Nasal cavity respiratory epithelium epithelial cell of viscerocranial mucosa (primary cell): ENCODE measurements at places on chromosomes 16 and 17. TPM values are rescaled to one million over a fixed set of nuclear protein-coding genes. Genes with fewer than 3 reads are reported as not detected.

The GPR179 gene
- under 0.01 and 0.14 TPM in 2 replicates for total RNA-seq

The PHAF1 gene
- 16.1 and 30.3 TPM in 2 replicates for total RNA-seq

The OR1E1 gene
- total RNA-seq = not detected in 2 replicates

The TSPOAP1 gene
- total RNA-seq = under 0.01 and 0.93 TPM in 2 replicates

The GLP2R gene
- total RNA-seq = 0.14 TPM in 1 of 2 replicates, not detected in the other

The CYBC1 gene
- total RNA-seq = 37.6 and 54.3 TPM in 2 replicates

The TBC1D26 gene
- total RNA-seq = under 0.01 and 0.21 TPM in 2 replicates

The ABCA8 gene
- total RNA-seq = 0.21 TPM in 1 of 2 replicates, not detected in the other

The MIEF2 gene
- 13.8 and 16.1 TPM in 2 replicates for total RNA-seq

The HAGHL gene
- 18.4 and 24.3 TPM in 2 replicates for total RNA-seq

The ACE gene
- under 0.01 and 0.36 TPM in 2 replicates for total RNA-seq

The NPB gene
- under 0.01 and 0.21 TPM in 2 replicates for total RNA-seq

The SMYD4 gene
- total RNA-seq = 8.5 and 11.2 TPM in 2 replicates

The CHRNE gene
- 0.21 TPM in 1 of 2 replicates, not detected in the other for total RNA-seq

The CNTNAP4 gene
- total RNA-seq = under 0.01 TPM in 1 of 2 replicates, not detected in the other

The DRG2 gene
- total RNA-seq = 21.2 and 30.5 TPM in 2 replicates

The FAM171A2 gene
- total RNA-seq = 0.34 and 1.4 TPM in 2 replicates

The C16orf96 gene
- under 0.01 and 0.14 TPM in 2 replicates for total RNA-seq

The TEKT5 gene
- 0.14 and 0.34 TPM in 2 replicates for total RNA-seq

The PRSS36 gene
- total RNA-seq = 0.34 and 0.85 TPM in 2 replicates

The PHKG2 gene
- total RNA-seq = 12.0 and 15.7 TPM in 2 replicates

The FADS6 gene
- total RNA-seq = 0.21 and 0.34 TPM in 2 replicates

The NPIPA3 gene
- 0.34 and 1.1 TPM in 2 replicates for total RNA-seq

The CD300H gene
- total RNA-seq = not detected in 2 replicates

The SEPTIN12 gene
- total RNA-seq = not detected in 2 replicates

The ZSCAN10 gene
- not detected in 2 replicates for total RNA-seq

The IQCK gene
- total RNA-seq = 1.7 and 4.7 TPM in 2 replicates

The NOXO1 gene
- 0.28 and 1.7 TPM in 2 replicates for total RNA-seq

The RASL10B gene
- total RNA-seq = 0.57 and 0.68 TPM in 2 replicates

The ACSM2A gene
- not detected in 2 replicates for total RNA-seq

The HAP1 gene
- total RNA-seq = 1.4 and 5.1 TPM in 2 replicates

The NPIPA2 gene
- 0.34 and 1.1 TPM in 2 replicates for total RNA-seq

The IGF2BP1 gene
- under 0.01 and 0.07 TPM in 2 replicates for total RNA-seq

The SSTR5 gene
- not detected in 2 replicates for total RNA-seq

The KRT33A gene
- 0.28 and 0.68 TPM in 2 replicates for total RNA-seq

The SHISA9 gene
- under 0.01 TPM in 2 replicates for total RNA-seq

The CCL23 gene
- total RNA-seq = not detected in 2 replicates

The MRPS7 gene
- total RNA-seq = 51.7 and 77.2 TPM in 2 replicates

The RGS11 gene
- 0.14 TPM in 1 of 2 replicates, not detected in the other for total RNA-seq

The AURKB gene
- under 0.01 and 0.21 TPM in 2 replicates for total RNA-seq

The KRTAP1-1 gene
- total RNA-seq = not detected in 2 replicates

The KRTAP16-1 gene
- not detected in 2 replicates for total RNA-seq

The CCDC200 gene
- total RNA-seq = not detected in 2 replicates

The CDH8 gene
- 0.21 and 1.0 TPM in 2 replicates for total RNA-seq

The MT1F gene
- 1.4 and 4.3 TPM in 2 replicates for total RNA-seq

The PIRT gene
- total RNA-seq = not detected in 2 replicates

The C1QTNF8 gene
- total RNA-seq = not detected in 2 replicates

The VTN gene
- not detected in 2 replicates for total RNA-seq

The KRT23 gene
- total RNA-seq = 27.3 and 86.5 TPM in 2 replicates
